ENCODE measurements at places on chromosomes 16 and 17.

DNA sequence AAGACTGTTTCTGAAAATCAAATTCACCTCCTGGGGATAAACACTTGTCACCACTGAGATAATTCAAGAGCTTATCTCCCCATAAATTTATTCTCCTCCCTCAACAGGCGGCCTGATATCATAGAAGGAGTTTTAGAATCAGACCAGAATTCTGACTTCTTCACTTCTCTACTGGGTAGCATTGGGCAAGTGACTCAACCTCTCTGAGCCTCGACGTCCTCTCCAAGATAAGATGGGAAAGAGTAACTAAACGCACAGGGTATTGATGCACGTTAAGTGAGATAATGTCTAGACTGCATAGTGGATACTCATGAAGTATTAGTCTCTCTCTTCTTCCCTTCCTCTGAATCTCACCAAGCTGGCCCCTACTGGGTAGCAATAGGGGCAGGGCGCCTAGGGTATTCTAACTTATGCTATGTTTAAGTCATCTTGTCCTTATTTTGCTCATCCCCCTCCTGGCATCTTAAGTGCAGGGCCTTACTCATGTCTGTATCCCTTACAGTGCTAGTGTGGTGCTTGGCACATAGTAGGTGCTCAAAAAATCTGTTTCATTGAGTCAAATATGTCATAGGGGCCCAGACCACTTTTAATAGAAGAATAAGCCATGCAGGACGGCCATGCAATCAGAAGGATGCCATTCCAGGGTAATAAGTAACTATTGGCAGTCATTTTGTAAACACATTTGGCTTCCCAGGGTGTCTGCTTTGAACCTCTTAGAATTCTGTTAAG, 476.4 kb upstream of the CCL2 start:
- no peak for DNase-seq

DNA sequence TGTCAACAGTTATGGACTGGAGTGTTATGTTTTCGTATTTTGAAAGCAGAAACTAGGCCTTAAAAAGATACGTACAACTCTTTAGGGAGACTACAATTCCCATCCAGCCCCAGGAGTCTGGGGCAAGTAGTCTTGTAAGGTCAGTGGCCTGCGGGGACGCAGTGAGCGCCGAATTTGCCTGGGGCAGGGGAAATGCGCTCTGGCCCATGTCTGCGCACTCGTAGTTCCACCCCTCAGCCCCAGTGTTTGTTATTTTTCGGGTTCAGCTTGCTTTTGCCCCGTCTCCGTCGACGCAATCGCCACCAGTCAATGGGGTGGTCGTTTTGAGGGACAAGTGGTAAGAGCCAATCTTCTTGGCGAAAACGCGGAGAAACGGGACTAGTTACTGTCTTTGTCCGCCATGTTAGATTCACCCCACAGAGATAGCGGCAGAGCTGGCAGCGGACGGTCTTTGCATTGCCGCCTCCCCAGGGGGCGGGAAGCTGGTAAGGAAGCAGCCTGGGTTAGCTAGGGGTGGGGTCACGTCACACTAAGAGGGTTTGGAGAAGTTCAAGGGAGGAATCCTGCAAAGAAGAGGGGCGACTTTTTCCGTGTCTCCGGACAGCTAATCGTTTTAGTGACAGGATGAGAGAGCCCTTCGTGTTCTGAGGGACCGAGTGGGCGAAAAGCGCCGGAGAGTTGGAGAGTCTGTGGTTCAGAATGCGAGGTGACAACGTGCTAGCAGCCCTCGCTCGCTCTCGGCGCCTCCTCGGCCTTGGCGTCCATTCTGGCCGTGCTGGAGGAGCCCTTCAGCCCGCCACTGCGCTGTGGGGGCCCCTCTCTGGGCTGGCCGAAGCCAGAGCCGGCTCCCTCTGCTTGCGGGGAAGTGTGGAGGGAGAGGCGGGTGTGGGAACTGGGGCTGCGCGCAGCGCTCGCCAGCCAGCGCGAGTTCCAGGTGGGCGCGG, 1.1 kb upstream of the BRCA1 start:
- no peak for DNase-seq

GRCh38 chr16:27085182-27085581, 18.5 kb downstream of the C16orf82 start:
- no peak for DNase-seq

DNA sequence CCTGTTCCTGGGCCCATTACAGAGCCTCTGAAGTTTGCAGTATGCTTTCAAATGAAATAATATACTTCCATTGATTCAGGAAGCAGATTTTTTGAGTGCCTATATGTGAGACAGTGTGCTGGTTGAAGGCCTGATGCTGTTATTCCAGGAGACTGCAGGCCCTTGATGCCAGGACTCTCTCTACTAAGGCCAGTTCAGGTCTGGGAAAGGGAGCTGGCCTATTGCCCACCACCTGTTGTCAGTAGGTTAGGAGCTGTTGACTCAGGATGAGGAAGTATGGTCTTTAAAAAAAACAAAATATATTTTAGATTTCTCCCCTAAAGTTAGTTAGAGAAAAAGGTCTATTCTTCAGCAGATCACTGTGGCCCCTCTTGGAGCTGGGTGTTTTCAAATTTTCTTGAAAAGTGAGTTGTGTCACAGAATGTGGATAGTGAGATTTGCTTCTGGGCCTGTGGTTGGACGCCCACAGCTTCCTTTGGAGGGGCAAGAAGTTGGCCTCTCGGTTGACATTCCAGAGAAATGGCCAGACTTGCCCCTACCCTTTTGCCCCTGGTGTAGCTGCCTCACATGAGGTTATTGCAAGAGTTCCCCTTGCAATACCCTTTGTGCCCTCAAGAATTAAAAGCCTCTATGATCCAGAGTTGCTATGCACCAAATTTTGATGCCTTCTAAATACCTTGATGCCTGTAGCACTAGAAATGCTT, 7.9 kb downstream of the ESRP2 start:
- DNase-seq = no peak

- DNase-seq = no peak
These were observed 17.7 kb downstream of the G6PC3 start for GRCh38 chr17:44088254-44088653.

DNA sequence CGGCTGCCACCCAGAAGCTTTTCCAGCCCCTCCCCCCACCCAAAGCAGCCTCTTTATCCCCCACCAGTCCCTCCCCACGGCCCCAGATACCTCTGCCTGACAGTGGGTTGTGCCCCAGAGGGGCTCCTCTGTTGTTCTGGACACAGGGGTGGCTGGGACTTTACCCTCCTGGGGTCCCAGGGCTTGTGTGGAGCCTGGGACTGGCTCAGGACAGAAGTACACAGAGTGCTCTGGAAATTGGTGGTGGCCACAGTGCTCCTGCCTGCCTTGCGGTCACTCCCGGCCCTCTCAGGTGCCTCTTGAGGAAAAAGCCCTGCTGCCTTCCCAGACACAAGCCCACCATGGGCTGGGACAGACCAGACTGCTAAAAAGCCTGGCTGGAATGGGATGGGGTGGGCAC, 68.2 kb downstream of the RAB11FIP4 start:
- no peak for DNase-seq

DNA sequence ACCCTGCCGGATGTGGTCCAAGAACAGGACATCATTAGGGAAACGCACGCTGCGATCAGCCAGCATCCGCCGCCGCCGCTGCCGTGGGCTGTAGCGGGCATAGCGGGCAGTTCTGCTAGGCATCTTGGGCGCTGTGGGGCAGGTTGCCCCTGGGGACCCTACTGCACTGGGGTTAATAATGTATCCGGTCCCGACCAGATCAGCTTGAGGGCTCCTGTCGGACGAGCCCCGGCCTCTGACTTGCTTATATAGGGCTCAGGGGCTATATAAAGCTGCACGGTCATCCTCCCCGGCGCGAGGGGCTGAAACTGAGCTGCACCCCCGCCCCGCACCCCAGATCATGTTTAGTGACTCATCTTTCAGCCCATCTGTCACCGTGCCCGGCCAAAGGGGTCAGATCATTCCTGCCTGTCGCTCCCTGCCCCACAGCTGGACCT, at the start of gene PPP1R27:
Gene PPP1R27 (minus strand): TSS at position 220 of the 437 bp plus-strand sequence. CDS start 97 bp downstream, at position 123.
- no peak for DNase-seq
